ENCODE measurements at places on chromosomes 12 and 14. TPM values are rescaled to one million over a fixed set of nuclear protein-coding genes. Genes with fewer than 3 reads are reported as not detected.

DNA sequence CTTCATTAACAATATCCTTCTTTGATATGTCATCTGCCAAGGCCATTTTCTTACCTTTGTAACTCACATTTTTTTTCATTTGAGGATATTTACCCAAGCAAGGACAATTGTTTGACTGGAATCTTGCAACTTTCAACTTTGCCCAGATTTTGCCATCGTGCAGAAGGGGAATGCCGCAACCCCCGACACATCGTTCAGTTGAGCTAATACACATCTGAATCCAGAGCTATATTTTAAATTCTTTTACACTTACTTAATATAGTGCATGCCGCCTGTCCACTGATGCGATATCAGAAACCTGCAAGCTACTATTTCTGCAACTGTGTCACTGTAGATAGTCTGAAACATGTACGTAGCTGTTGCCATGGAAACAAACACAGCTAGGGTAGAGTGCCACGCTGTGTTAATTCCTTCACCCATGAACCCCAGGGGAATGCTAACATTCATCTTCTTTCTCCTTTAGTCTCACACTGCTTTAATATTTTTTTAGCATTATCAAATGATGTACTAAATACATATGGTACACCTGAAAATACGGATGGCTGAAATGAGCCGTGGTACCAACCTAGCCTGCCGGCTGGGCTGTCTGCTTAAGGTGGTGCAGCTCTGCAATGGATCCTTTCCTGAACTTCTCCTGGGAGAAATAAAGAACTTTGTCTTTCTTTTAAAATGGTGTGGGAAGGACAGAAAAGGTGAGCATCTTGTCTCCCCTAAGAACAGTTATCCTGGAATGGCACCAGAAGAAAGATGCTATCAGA is 77.0 kb upstream of the FOXN3 start:
- no peak for DNase-seq

Gene NKX2-1
- total RNA-seq = not detected

Gene EPYC
- not detected for total RNA-seq

DNA sequence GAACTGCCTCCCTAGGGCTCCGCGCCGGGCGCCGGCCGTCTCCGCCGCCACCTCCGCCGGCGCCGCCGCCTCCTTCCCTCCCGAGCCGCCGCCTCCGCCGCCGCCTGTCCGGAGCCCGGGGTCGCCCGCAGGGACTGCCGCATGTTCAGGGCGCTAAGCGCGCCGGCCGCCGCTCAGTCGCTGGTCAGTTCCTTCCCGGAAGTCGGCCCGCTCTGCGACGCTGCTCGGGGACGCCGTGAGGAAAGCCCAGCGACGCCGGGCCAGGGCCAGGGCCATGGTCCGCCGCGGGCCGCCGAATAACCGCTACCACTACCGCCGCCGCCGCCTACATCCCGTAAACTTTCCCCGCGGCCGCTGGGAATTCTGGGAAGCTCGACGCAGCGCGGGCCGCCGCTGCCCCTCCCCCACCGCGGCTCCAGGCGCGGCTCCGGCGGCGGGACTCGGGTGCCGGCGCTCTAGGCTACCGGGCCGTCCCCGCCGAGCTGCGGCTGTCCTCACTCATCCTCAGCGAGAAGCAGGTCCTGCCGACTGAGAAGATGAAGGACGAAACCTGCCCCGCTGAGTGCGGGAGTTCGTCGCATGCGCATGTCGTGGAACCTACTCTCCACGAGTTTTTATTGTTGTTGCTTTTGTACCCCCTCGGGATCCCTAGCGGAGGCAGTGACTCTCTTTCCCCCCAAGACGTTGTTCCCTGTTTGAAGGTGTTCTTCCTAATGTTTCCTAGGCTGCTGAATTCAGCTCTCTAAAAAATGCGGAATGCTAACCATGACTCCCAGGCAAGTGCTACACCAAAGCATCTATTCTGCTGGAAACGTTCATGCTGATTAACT is at the start of gene SAV1:
TSS of gene SAV1 (minus strand) at position 311 of the 830 bp plus-strand sequence. CDS start 339 bp downstream, outside the sequence.
- DNase-seq = peak; percentile 91

DNA sequence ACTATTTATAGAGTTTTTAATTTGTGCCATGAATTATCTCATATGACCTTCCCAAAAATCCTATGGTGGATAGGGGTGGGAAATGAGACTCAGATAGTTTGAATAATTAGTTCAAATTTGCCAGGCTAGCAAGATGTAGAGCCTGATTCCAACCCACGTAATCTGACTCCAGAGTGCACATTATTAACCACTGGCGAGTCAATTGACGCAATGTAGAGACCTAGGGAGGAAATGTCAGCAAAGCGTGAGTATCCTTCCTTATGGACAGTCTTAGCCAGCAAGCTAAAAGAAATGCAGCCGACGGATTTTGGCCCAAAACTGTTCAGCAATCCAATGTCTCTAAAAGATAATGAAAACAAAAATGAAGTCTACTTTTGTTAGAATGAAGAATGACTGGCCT is 193.3 kb upstream of the KRR1 start:
- DNase-seq = no peak

DNA sequence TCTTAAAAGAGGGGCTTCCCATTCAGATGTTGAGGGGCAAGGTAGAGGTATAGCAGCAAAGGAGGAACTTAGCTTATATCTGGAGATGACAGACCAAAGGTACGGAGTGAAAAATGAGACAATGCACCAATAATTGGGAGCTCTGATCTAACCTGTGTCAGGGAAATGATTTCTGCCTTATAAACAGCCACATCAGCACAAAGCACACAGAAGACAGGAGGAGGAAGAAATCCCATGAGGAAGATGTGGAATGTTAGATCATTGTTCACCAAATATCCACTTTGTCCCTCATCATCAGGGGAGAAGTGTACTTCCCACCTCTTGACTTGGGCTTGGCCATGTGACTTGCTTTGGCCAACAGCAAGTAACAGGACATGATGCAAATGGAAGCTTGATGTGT is 93.7 kb upstream of the WSCD2 start:
- no peak for DNase-seq

GRCh38 chr14:29205658-29206057 is 439.1 kb downstream of the FOXG1 start:
- DNase-seq = no peak

DNA sequence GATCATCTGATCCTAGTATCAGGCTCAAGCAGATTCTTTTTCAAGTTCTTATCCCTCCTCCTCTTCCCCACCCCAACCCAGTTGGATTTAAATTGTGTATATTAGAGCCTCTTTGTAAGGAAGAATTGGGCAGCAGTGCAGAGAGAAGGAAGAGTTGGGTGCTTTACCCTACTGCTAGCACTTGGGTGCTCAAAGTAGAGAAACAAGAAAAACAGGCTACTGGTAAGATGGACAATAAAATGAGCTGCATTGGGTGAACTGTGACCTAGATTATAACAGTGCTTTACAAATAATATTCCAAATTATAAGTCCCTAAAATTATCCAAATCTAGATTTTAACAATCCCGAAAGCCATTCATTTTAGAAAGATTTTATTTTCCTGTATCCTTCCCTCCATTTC is 363.4 kb upstream of the GARIN6 start:
- DNase-seq = no peak

Gene KRT85
- total RNA-seq = not detected

- DNase-seq = no peak
Measured at GRCh38 chr12:78684419-78684818, 180.2 kb upstream of the SYT1 start.

DNA sequence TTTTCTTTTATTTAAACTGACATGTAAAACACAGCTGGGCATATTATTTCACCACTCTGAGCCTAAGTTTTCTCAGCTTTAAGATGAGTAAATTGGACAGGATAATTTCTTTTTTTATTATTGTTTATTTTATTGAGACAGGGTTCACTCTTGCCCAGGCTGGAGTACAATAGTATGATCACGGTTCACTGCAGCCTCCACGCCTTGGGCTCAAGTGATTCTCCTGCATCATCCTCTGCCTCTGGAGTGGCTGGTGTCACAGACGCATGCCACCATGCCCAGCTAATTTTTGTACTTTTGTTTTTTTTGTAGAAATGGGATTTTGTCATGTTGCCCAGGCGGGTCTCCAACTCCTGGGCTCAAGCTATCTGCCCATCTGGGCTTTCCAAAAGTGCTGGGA is 12.7 kb downstream of the BMAL2 start:
- DNase-seq = no peak

DNA sequence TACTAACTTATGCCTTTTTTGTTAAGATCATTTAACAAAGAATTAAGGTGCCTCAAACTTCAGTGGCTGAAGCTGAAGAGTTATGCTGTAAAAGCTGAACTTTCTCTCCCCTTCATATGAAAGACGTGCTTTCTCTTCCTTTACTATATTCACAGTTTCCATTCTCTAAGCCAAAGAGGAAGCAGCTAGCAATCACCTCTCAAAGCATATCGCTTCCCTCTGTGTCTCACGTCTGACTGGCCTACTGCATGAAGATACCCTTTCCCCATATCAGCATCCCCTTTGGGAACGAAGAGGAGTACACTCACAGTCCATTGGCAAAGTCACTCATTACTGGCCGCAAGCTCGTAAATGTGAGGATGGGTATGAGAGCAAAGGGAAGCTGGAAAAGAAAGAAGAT is 34.9 kb downstream of the SLC11A2 start:
- no peak for DNase-seq

- no peak for DNase-seq
Measured at GRCh38 chr12:95473231-95473883, 595 bp upstream of the METAP2 start.

DNA sequence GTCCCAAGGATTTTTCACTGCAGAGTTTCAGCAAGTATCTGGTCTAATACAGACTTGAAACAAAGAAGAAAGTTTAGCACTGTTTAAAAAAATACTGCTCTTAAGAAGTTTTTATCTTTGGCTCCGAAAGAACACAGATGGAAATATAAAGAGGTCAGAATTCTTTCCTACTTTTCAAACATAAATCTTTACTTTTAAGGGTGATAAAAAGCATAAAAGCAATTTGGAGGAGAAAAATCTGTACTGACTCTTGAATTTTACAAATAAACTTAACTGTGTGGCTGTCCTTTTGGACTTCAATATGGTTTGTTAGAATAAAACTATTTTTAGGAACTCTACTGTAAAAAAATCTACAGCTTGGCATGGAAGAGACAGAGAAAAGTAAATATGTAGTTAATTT is 27.6 kb upstream of the ISM2 start:
- no peak for DNase-seq

GRCh38 chr12:124328116-124328515 is 33.2 kb downstream of the RFLNA start:
- DNase-seq = peak; percentile 77

Gene NTS
- total RNA-seq = not detected

- DNase-seq = no peak
Measured at GRCh38 chr12:5187136-5187535, 143.5 kb downstream of the KCNA5 start.

All from Right ventricle myocardium superior (tissue), 1 donor.